ENCODE measurements at places on chromosomes 2 and 18.

DNA sequence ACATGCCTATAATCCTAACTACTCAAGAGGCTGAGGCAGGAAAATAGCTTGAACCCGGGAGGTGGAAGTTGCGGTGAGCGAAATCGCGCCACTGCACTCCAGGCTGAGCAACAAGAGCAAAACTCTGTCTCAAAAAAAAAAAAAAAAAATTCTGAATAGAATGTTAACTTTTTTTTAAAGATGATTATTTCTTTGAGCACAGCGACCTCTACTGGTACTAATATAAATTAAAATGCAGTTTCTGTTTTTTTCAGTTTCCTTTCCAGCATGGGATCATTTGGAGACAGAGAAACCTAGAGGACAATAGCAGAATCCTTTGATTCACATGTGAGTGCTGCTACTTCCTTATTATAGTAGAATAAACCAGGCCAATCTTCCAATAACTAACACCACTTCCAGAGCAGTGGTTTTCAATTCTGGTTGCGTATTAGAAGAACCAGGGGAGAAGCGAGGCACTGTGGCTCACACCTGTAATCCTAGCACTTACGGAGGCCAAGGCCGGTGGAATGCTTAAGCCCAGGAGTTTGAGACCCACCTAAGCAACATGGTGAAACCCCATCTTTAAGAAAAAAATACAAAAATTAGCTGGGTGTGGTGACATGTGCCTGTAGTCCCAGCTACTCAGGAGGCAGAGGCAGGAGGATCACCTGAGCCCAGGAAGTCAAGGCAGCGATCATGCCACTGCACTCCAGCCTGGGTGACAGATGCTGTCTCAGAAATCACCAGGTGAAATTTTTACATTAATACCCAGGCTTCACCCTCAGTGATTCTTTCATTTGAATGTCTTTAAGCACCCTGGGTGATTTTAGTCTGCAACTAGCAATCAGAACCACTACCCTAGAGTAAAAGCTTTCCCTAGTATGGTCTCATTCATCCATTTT is 10.1 kb downstream of the SRSF7 start:
- DNase-seq, result no peak

DNA sequence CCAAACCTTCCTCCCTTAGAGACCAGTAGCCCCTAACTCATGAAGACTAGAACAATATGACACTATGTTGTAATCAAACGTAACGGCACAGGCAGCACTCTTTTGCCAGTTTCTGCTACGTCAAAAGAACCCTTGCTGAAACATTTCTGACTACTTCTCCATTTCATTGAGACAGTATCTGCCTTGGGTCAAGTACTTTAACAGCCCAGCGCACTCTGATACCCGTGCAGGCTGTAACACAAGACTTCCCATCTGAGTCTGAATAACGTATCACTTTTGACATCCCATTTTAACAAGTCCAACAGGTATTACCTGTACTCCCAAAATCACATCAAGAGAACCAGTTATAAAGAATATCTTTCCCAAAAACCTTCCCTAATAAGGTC is 38.4 kb downstream of the TBC1D8 start:
- no peak for DNase-seq

DNA sequence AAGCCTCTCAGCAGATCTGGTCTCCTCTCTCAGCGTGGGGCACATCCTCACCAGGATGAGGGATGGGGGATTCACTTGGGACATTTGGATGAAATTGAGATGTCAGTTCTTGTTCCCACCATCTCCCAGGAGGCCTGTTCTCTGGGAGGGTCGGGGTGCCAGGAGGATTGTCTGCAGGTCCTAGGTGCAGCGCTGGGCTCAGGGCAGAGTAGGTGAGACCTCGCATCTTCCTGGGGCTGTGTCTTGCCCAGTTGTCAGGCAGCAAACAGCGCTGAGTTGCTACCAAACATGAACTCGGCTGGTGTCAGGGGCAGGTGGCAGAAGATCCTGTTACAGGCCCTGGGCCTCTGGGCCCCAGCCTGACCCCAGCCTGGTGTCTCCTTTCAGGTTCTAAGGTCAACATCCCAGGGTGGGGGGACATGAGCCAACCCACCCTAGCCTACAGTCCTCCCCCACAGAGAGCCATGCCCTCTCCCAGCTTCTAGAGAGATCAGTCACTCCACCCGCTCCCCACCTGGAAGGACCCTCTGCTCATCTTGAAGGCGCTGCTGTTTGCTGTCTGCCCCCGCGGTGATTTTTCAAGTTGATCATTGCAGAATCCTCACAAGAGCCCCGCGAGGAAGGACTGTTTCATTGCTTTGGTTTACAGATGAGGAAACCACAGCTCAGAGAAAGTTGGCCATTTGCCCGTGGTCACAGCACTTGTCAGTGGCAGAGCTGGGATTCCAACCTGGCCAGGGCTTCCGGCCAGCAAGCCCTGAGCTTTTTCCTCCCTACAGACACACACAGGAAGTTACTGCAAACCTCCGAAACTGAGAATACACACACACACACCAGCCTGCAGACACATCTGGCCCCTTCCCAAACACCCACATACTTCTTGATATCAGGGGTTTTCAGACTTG is 83.9 kb downstream of the STPG4 start:
- DNase-seq, result no peak

- no peak for DNase-seq
These were observed 75.9 kb downstream of the SFXN5 start for GRCh38 chr2:72995430-72996116.

- DNase-seq, result no peak
These were observed 420.9 kb upstream of the ST6GAL2 start for GRCh38 chr2:107306881-107307280.

DNA sequence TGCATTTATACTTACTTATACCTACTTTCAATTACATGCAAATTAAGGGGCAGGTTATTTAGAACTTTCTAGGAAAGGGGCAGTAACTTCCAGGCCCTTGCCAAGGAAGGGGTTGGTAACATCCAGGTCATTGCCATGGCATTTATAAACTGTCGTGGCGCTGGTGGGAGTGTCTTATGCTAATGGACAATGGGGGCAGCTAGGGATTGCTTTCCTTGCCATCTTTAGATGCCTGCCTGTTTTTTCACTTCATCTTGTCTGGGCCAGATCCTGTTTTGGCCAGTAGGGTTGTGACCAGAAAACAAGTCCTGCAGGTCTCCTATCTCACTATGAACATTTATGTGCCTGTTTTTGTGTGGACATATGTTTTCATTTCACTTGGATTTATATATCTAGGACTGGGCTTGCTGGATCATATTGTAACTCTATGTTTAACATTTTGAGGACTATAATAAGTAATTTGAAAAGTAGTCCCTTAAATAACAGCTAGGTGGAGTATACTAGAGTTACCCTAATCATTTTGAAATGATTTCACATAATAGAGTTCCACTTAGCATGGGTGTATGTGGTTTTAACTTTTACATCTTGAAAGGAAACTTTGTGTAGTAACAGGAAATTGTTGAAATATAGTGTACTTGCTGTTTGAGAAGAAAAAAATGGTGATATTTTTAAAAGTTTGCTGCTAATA is 56.1 kb downstream of the LCLAT1 start:
- no peak for DNase-seq

Data from stimulated activated CD8-positive, alpha-beta memory T cell treated with anti-CD3 and anti-CD28 coated beads, Interleukin-12 subunit alpha, Interleukin-12 subunit beta, amount 100 ng/mL, for 1 hour (primary cell).